ENCODE measurements at places on chromosomes 13 and 19. TPM values are rescaled to one million over a fixed set of nuclear protein-coding genes. Genes with fewer than 3 reads are reported as not detected.
A peak's percentile ranks its signal among the peaks of the same experiment; 100 is the strongest.

GRCh38 chr19:8259142-8259921, 48.8 kb downstream of the CD320 start:
- no peak for DNase-seq

The TSSK6 gene
- total RNA-seq: 3.1 TPM

The ZNF417 gene
- 17.2 TPM for total RNA-seq

DNA sequence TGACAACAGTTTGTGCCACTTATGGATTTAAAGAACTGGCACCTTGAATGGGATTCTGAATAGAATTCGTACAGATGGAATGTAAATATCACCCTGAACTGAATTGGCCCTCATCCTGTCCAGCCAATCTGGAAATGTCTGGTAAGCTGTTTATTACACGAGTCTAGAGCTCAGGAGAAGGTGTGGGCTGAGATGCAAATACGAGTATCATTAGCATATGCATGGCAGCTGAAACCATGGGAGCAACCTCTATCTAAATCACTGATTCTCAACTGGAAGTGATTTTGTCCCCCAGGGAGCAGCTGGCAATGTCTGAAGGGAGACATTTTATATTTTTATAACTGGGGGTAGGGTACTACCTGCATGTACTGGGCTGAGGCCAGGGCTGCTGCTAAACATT, 15.6 kb upstream of the VWA8 start:
- no peak for DNase-seq

DNA sequence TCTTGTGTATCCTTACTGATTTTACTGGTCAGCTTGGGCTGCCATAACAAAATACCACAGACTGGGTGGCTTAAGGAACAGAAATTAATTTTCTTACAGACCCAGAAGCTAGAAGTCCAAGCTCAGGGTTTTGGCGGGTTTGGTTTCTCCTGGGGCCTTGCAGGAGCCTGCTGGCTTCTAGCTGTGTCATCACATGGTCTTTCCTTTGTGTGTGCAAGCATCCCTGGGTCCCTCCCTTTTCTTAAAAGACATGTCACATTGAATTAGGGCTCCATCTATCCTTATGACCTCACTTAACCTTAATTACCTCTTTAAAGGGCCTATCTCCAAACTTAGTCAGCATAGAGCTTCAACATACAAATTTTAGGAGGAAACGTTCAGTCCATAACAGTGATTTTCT, 23.4 kb downstream of the UBAC2 start:
- DNase-seq: no peak

- DNase-seq: no peak
Measured at GRCh38 chr19:49335784-49336481, 727 bp downstream of the CD37 start.

The KLC3 gene
- 3.3 TPM for total RNA-seq

DNA sequence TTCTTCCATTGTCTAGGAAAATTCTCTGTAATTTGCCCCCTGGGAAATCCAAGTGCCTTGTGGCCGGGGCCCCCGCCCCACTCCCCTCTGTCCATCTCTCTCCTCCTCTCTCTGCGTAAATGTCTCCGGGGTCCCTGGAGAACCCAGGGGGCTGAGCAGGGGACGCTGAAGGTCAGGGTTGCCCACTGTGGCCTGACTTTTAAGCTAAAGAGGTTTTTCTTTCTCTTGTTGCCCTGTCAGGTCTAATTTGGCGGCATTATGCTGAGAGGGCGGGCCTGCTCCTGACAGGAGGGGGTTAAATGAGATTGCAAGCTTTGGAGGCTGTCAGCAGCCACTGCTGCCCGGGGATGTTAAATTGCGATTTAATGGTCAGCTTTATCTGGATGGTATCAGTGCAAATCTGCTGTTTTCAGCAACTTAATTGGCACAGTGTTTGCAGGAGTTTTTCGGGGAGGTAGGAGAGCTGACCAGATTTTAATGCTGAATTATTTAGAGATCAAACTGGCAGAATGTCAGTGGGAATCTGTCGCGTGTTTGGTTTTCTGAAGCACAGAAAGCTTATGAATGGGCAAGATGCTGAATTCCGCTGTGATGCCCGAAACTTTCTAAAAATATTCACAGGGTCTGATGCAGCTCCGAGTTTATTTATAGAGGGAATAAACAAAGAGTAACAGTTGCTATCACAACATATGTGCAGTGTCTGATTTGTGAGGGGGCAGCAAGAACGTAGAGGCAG, 93.2 kb upstream of the SOX1 start:
- DNase-seq: no peak

The ZNF729 gene
- total RNA-seq: not detected

The CAB39L gene
- 4.5 TPM for total RNA-seq

The BLVRB gene
- total RNA-seq: 118 TPM

The PSG6 gene
- total RNA-seq: not detected

GRCh38 chr19:2949939-2950285, 5.1 kb upstream of the ZNF77 start:
- DNase-seq: peak; percentile 19

The S1PR5 gene
- total RNA-seq: not detected

DNA sequence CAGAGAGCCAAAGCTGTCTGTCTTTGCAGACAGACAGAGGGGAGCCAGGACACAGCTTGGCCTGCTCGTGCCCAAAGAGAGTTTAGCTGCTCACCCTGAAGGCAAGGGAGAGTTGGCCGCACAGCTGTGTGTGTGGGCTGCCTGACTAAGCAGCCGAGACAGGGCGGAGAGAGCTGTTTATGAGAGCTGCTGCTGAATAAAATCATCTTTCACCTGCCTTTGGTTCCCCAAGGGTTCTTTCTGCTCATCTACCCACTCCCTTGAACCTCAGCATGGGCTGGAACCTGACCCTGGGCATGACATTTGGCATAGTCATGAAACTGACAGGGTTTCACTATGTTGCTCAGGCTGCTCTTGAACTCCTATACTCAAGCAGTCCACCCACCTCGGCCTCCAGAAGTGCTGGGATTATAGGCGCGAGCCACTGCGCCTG, 98.2 kb downstream of the RBM26 start:
- no peak for DNase-seq

DNA sequence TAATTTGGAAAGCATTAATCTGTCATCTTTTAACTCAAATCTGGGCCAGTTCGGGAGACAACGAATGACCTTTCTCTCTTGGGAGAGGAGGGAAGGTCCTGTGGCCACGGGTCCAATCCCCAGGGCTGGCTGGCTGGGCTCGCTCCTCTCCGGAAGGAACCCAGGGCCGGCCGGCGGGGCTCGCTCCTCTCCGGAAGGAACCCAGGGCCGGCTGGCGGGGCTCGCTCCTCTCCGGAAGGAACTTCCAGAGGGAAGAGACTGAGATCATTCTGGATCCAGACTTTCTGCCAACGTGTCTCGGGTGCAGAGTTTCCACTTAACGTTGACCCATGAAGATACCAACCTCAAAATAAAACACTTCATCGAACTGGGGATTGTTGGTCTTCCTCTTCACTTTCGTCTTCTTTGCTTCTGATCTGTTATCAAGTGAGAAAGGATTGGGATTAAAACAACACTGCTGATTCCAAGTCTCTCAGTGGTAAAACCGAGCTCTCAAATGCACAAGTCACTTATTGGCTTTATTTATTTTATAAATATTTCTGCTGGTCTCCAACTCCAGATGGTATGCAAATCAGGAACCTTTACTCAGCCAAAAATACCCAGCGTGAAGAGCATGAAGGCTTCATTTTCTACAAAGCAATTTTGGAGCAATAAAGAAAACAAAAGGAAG, 53.3 kb upstream of the C13orf46 start:
- DNase-seq: no peak
